ENCODE measurements at places on chromosomes 4 and X.

- DNase-seq, result no peak
Observed at GRCh38 chr4:121177246-121178137, 13.4 kb upstream of the TNIP3 start.

DNA sequence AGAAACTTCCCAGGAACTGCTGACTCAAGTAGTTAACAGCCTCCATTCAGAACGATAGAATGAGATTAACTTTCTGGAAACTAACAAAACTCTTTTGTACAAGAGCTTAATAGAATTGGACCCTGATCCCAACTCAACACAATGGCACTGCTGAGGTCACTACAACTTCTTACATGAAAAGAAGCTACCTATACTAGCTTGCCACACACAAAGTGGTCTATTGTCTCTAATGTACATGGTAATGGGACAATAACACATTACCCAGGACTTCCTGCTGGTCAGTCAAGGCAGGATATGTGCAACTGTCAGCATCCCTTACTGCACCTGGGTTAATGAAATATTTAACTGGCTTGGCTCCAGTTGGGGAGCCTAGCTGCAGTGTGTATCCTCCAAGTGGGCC is 56.2 kb downstream of the BRCC3 start:
- DNase-seq, result no peak

DNA sequence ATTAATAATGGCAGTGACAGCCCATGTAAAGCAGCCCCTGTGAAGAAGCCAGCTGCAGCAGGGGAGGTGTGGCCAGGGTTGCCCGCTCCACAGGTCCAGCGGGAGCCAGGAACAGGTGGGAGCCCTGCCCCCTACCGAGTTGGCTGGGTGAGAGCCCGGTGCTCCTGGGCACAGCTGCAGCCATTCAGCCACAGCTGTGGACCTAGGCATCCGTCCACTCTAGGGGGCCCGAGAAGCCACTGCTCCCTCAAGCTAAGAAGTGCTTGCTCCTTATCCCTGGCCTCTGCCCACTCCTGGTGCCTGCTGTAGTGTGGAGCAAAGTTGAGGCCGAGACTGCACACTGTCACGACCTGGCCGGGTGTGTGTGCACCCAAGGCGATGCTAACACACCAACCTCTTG is 1469.0 kb downstream of the PCDH7 start:
- DNase-seq, result no peak

- DNase-seq, result no peak
Observed at GRCh38 chr4:119136546-119136945, 914 bp downstream of the MYOZ2 start.

DNA sequence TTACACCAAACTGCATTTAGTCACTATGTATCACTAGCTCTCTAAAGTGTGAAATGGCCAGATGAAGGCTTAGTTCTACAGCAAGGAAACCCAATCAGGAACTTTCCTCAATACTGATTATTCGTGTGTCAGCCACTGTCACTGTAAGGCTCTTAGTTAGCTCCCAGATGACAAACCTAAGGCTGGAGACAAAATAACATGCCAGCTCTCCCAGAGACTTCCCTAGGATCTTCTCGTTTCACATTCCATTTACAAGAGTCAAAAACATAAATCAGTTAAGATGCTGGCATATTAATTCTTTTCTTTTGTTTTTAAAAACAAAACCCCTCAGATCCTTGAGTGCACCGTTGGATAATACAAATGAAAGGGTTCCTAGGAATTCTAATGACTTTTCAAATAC is 88.2 kb upstream of the TFDP3 start:
- DNase-seq, result no peak

DNA sequence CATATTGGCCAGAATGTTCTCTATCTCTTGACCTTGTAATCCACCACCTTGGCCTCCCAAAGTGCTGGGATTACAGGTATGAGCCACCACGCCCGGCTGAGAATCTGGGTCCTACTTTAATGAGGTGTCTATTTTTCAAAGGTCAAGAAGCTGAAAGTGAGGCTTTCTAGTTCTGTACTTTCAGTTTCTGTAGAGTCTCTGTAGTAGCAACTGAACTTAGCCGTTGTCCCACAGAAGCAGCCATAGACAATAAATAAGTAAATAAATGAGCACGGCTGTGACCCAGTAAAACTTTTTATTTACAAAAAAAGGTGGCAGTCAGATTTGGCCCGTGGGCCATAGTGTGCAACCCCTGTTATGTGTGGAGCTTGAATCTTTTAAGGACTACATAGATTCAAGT is 92.0 kb downstream of the FNIP2 start:
- DNase-seq, result no peak
